ENCODE measurements at places on chromosomes 2 and 18.

GRCh38 chr18:37402735-37403099, 162.9 kb downstream of the CELF4 start:
- DNase-seq: no peak

DNA sequence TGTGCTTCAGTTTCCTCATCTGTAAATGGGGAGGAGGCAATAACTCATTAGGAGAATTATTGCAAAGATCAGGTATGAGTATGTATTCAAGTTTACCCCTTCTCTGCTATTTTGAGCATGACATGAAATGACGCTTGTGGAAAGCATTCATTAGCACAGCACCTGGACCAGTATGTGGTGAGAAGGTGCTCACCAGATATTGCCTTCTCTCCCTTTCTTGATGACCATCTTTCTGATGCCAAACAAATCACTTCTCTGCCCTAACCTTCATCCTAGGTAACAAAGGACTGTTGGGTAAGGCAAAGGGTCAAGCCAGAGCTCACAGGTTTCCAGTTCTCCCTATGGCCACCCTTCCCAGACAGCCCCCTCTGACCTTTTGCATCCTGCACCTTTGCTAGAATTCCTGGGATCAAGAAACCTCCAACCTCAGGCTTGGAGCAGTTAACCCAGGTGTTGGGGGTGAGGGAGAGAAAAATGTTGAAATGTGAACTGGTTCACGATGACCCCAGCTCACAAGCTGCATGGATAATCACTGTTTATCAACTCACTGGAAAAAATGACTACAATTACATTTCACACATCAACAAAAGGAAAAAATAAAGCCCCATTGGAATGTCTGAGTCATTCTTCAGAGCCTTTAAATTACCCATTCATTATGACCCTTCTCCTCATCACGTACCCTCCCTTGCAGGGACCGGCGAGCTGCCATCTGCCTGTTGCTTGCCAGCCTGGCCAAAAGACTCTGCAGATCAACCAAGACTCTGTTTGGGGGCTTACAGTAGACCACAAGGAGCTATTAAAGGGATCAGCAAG, 41.6 kb downstream of the LBH start:
- DNase-seq: peak; percentile 58

DNA sequence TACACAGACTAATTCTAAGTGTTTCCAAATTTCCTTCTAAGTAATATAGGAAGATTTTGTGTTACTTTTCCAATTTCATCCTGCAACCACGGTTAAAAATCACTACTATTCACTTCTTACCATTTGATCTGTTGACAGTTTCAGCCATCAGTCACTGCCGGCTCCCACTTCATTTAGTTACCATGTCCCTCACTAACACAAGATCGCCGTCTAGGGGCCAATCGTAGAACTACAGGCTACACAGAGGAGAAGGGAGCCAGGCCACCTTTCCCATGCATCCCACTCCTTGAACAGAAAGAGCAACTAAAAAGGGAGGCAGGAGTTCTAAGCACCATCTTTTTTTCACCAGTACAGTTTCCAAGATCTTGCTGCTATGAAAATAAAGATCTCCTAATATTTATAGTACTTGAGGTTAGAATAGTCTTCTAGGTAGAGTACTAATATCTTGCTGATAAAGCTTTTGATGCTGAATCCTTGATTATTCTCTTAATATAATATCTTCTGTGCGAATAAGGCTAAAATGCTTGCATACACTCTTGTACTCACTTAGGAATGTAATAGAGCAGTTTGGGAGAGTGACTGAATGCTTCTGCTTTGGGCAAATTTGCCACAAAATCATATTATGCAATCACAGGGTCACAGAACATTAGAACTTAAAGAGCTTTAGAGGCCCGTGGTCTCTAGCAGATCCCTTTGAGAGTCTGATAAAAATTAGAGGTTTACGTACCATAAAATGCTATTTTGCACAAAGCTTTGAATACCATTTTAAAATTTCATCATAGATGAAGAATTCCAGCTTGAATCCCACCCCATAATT, 39.5 kb upstream of the CYP1B1 start:
- peak; percentile 74 for DNase-seq

GRCh38 chr2:222952204-222952603, 91.4 kb downstream of the ACSL3 start:
- no peak for DNase-seq

DNA sequence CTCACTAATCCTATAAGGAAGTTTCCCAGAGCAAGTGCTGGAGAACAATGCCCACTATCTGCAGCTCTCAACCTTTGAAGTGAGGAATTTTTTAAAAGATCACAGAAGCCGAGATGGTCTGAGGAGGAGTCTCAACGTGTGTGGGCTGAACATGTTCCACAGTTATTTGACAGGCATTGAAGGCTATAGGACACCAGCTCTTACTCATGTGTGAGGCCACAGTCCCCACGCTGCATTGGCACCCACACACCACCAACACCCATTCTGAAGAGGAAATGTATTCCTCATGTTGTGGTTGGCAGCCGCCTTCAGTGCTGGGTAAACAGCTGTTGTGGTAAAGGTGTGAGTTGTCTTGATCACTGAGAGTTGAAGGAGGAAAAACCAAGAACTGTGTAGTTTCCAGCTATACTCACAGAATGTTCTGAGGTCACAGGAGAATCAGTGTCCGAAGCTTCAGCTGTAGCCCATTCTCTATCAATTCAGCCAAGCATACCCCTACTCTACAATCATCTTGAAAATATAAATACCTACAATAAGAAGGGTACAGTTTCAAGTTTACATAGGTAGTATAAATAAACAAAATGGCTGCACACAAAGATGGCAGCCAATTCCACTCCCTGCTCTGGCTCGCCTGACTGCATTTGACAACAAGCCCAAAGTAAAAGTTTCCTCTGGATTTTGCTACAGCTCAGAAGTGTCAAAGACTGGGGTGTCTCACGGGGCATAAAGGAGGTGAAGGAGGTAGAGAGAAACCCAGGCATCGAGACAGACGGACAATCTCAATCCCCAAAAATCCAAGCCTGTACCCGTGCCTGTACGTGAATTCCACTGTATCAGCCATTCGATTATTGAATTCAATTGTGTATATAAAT, 12.1 kb downstream of the CD226 start:
- peak; percentile 90 for DNase-seq

DNA sequence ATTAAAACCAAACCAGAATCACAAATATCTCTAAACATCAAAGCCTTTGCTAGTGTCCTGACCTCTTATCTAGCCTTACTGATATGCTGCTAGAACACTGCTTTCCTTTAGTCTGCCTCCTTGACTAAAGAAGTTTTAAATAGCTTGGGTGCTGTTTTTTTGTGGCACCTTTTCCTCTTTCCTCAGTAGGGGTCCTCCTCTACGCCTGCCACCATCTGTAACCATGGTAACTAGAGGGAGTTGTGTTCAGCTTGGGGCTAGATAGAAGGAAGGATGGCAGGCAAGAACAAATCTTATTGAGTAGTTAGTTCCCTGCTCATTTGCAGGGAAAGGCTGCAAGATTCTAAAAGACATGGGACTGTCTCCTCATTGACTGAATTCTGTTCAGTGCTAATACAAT, 86.0 kb downstream of the TAF4B start:
- DNase-seq: no peak

- no peak for DNase-seq
Observed at GRCh38 chr2:241063587-241063986, 38.5 kb downstream of the MTERF4 start.

DNA sequence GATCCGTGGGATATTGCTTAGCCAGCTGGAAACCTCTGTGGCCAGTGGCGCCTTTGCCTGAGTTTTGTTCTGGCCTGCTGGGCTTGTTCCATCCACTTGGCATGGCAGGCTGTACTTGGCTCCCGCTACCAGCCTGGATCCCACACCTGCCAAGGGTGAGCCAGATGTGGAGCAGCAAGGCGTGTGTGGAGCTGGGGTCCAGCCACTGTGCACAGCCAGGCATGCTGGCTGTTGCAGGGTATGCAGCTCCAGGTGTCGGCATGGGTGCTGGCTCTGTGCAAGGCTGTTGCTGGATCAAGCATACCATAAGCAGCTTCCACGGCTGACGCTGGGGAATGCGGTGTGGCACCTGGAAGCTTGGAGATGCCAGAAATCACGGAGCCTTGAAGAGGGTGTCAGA, 34.5 kb downstream of the PTPN4 start:
- DNase-seq: no peak

DNA sequence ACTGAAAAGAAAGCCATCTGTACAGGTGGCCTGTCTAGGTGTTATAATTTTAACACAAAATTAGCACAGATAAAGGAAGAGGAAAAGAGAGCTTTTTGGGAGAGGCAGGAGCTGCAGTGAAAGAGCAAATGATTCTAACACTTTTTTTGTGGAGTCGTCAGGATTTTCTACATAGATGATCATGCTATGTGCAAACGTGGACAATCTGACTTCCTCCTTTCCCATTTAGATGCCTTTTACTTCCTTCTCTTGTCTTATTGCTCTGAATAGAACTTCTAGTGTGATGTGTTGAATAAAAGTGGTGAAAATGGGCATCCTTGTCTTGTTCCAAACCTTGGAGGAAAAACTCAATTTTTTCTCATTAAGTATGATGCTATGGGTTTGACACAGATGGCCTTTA, 334.5 kb downstream of the NBAS start:
- DNase-seq: no peak

- DNase-seq: no peak
Observed at GRCh38 chr2:63029058-63029457, 21.6 kb upstream of the OTX1 start.

GRCh38 chr2:233977296-233977837, 60.2 kb downstream of the TRPM8 start:
- no peak for DNase-seq

- peak; percentile 35 for DNase-seq
Observed at GRCh38 chr2:106158871-106159270, 35.2 kb downstream of the UXS1 start.

- no peak for DNase-seq
Observed at GRCh38 chr2:32453242-32454062, 96.6 kb downstream of the BIRC6 start.

DNA sequence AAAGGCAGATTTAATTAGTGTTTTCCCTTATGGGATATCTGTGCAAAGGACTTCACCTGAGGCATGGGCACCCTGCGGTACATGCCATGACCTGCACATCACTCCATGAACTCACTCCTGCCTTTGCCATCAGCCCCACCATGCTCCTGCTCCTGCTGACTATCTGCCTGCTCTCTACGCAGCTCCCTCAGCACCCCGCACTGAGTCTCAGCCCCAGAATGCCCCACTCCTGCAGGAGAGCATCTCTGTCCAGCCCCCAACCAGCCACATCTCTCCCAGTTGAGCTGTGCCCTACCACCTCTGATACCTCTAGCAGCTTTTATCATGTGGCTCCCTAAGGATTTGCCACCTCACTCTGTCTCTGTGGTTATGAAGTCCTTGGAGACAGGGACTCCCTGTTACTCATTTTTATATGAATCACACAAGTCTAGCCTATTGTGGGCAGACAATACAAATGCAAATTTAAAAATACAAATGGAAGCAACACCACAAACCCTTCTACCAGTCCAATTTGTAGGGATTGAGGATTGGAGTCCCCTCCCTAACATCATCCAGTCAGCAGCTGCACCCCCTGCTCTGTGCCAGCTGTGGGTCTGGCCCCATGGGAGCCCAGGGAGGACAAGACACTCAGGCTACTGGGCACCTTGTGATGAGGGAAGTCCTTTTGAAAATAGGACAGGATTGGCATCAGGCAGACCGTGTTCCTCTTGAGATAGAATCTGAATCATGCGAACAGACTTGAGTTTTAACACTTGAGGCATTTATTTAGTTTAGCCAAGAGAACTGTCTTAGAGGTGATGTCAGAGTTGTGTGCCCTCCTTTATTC, 689.6 kb upstream of the HS6ST1 start:
- DNase-seq: no peak

DNA sequence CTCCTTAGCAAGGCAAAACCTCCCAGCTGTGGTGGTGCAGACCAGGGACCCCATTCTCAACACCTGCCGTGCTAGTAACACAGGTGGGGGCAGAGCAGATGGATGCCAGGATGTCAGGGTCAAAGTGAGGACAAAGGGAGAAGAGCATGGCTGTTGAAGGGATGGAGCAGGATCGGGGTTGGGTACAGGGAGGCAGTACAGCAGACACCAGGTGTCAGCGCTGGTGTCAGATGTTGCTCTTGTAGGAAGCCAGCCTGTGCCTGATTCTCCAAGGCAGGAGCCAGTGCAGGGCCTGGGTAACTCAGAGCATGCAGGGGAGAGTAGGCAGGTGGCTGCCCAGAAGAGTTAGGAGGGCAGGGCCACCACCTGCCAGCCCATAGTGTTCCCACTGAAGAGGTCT, 222.1 kb upstream of the SPRED2 start:
- DNase-seq: no peak

Measured in stimulated activated CD4-positive, alpha-beta T cell treated with anti-CD3 and anti-CD28 coated beads, Interleukin-4, amount 100 ng/mL, for 24 hours (primary cell).